ENCODE measurements at places on chromosomes 5 and 9.

- DNase-seq: no peak
These were observed 6.1 kb upstream of the COL5A1 start for GRCh38 chr9:134635351-134636148.

DNA sequence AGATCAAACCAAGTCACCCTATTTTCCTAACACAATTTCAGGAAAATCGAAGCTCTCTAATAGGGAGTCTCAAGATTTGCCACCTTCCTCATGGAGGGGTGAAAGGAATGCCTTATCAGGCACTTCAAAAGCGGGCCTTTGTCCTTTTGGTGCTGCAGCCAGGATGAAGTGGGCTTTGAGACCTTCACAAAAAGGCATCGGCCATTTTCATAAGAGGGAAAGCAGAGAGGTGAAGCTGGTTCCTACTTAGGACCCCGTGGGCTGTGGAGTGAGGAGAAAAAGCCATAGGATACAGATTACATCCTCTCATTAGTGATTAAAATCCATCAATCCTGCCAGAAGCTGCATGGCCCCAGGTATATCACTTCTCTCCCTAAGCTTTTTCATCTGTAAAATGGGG, 859 bp downstream of the CDKN2AIPNL start:
- DNase-seq: peak; percentile 32

GRCh38 chr5:149038336-149039080, 24.4 kb downstream of the SH3TC2 start:
- DNase-seq: no peak

GRCh38 chr5:9817819-9818218, 187.7 kb upstream of the TAS2R1 start:
- no peak for DNase-seq

GRCh38 chr9:112110777-112111113, 64.4 kb downstream of the SUSD1 start:
- no peak for DNase-seq

- no peak for DNase-seq
These were observed 106.6 kb downstream of the PDE8B start for GRCh38 chr5:77316871-77317661.

DNA sequence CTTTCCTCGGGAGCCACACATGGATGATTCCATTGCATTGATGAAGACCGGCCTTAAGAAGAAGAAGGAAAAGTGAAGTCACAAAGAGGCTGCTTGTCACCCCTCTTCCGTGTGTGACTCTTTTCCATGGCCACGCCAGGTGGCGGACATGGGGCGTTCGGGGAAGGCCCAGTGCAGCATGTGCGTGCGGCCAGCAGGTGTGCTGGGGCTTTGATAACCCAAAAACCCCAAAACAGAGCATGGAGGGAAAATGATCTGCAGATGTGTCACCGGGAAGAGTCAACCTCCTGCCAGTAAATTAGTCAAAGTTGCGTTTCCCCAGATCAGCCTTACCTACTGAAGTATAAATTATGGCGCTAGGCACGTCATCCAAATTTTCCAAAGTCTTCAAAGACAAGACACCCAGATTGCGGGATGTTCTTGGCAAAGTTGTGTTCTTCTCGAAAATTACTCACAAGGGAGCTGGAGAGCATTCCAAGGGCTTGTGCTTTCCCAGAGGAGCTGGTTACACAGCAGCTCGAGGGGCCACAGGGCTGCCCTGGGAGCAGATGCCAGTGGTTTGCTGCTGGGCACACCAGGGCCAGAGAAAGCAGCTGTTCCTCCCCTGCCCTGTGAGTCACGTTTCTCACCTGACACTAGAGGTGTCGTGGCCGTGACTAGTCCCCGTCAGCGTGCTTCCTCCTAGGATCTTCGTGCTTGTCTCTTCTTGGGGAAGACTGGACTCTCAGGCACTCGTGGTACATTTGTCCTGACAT, 53.9 kb downstream of the IRX2 start:
- DNase-seq: no peak

- no peak for DNase-seq
These were observed 278.0 kb downstream of the CETN3 start for GRCh38 chr5:90131383-90132133.

GRCh38 chr9:131423171-131423581, 29.3 kb downstream of the PRRC2B start:
- peak; percentile 57 for DNase-seq

DNA sequence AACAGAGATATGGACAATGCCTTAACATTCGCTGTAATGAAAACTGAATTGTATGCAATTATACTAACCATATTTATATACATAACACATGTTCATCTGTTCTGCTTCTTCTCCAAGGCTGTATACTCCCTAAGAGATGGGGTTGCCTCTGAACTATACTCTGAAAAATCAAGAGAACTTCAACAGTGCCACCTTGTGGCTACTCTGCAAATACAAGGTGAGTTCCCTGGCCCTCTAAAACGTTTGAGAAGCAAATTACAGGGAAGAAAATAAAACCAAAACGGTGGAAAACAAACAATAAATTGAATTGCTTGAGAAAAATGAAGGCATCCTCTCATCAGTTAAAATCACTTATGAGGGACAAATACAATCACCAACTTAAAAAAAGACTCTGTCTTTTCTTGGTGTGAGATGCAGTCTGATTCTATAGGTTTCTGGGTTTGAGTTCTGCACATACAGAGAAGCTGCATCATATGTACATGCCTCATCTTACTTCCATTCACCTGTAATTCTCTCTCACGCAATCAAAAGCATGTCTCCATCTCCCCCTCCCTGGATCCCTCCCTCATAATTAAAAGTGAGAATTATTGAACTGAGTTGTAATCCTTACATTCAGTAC, 98.6 kb downstream of the FBXW11 start:
- peak; percentile 76 for DNase-seq

DNA sequence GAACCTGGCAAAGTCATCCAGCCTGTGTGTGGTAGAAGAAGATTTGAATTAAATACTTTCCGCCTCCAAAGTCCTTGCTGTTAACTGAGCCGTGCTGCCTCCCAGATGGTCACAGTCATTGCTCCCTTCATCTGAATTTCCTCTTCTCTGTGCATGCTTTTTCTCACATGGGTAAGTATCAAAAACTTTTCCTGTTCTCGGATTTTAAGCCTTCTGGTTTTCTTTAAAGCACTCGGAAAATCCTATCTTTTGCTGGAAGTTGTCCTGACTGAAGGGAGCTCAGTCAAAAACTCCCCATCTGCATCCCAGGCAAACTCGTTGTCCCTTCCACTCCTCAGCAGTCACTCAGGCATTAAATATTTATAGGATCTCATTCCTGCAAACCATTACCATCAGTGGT, 290.0 kb upstream of the PIK3R1 start:
- DNase-seq: no peak

- DNase-seq: no peak
These were observed 8.3 kb upstream of the TEX48 start for GRCh38 chr9:114690308-114690707.

- DNase-seq: no peak
These were observed 30.0 kb upstream of the SH3RF2 start for GRCh38 chr5:145906401-145906800.

GRCh38 chr9:113708821-113709713, 167.0 kb upstream of the ZNF618 start:
- DNase-seq: no peak

DNA sequence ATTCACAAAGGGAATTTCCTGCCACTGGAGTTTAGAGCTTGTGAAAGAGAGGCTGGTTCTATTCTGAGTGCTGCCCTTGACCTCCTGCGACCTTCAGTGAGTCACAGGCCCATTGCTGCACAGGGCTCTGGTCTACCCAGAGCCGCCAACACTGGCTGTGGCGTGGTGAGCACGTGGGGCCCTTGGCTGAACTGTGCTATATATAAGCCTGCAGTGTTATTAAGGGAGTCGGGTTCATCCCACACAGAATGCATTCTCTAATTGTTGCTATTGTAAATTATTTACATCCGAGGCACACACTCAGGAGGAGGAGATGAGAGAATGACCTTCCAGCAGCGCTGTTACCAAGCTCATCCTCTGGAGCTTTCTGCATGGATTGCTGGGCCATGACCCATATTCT, 47.1 kb downstream of the BRINP1 start:
- DNase-seq: no peak

- no peak for DNase-seq
These were observed 55.4 kb upstream of the ERCC6L2 start for GRCh38 chr9:95820074-95820473.

DNA sequence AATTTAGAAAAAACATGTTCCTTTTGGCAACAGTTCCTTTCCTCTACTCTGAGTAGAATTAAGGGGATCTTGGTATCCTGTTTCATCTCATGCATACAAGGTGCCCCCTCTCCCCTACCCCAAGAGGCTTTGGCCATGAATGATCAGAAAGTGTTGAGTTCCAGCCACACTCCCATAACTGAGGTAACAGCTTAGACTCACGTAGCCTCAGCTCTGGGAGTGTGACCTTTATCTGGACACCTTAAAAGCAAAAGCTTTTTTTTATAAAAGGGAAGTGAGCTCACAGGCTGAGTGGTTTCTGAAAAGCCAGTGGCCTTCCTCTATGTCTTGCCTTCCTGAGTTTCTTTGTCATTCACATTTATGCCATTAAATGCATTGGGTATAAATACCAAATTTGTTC, 900 bp upstream of the HAVCR2 start:
- no peak for DNase-seq

DNA sequence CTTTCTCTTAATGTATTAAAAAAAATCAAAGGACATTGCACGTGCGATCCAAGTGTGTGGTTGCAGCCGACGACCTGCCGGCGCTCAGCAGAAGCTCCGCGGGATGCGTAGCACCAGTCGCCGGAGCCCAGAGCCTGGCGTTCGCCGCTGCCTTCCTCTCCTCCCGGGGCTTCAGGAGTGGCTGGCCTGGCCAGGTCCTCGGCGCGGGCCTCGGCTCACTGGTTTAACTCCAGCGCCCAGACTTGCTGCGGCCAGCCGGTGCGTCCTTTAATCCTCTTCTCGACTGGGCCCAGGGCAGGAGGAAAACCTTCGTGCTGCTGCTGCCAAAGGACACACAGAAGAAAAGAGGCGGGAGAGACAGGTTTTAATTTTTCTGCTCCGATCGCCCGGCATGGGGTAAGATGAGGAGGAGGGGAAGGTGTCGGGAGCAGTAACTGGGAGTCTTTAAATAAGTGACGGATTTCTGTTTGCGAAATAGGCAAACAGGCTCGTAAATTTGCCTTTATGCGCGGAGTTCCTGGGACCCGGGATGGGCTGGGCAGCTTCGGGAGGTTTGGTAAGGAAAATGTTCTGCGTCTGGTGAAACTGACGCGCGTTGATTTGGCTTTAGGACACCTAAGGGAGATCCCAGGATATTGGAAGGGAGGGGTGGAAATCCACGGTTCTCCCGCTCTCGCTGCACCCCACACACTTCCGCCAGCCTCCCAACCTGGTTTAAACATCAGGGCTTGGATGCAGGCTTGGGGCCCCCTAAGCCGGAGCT, 2.3 kb downstream of the HAND1 start:
- peak; percentile 85 for DNase-seq

- no peak for DNase-seq
These were observed 509.1 kb downstream of the RASEF start for GRCh38 chr9:82553654-82554366.

DNA sequence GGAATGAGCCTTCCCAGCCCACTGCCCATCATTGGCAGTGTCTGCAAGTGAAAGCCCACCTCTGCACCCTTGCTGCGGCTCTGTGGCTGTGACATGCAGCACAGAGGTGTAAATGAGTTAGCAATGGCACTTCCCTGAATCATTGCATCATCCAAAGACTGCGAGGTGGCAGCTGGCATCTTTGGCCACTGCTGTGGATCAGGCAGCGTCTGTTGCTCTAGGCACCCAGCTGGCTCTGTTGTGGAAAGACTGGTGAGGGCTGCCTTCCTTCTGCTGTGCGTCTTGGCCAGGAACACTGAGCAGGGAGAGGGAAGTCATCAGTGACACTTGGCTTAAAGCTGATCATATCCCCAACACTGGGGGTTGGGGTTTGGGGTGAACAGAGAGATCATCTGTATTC, 64.5 kb downstream of the MFAP3 start:
- DNase-seq: no peak

GRCh38 chr5:130893006-130893405, 272.1 kb downstream of the HINT1 start:
- DNase-seq: no peak

Data from neural progenitor cell (in vitro differentiated cells).